ENCODE measurements at places on chromosomes 6 and 20.

DNA sequence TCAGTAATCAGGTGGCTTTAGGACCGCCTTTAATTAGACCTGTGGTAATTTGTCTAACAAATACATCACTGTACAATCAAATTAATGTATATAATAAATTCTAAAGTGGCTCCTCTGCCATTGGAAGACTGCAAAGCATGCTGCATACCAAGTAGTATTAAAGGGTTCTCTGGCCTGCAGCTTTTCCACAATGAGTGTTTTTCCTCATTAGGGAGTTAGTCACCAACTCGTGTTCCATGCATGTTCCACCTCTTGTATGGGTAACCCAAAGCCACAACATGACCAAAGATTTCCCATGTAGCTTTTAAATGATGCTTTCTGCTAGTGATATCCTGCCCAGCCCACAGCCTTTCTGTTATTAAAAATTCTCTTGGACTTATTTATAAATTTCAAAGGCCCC lies 218.7 kb downstream of the FUT9 start:
- DNase-seq: no peak

GRCh38 chr6:151869345-151869744 lies 61.9 kb downstream of the ESR1 start:
- DNase-seq: no peak

- DNase-seq: no peak
Observed at GRCh38 chr20:38032585-38033329, 499 bp downstream of the TTI1 start.

- no peak for DNase-seq
Observed at GRCh38 chr6:81067057-81067456, 685.4 kb downstream of the TENT5A start.

- DNase-seq: no peak
Observed at GRCh38 chr6:161651949-161652348, 378.1 kb upstream of the AGPAT4 start.
